ENCODE measurements at places on chromosomes 11 and 22.

DNA sequence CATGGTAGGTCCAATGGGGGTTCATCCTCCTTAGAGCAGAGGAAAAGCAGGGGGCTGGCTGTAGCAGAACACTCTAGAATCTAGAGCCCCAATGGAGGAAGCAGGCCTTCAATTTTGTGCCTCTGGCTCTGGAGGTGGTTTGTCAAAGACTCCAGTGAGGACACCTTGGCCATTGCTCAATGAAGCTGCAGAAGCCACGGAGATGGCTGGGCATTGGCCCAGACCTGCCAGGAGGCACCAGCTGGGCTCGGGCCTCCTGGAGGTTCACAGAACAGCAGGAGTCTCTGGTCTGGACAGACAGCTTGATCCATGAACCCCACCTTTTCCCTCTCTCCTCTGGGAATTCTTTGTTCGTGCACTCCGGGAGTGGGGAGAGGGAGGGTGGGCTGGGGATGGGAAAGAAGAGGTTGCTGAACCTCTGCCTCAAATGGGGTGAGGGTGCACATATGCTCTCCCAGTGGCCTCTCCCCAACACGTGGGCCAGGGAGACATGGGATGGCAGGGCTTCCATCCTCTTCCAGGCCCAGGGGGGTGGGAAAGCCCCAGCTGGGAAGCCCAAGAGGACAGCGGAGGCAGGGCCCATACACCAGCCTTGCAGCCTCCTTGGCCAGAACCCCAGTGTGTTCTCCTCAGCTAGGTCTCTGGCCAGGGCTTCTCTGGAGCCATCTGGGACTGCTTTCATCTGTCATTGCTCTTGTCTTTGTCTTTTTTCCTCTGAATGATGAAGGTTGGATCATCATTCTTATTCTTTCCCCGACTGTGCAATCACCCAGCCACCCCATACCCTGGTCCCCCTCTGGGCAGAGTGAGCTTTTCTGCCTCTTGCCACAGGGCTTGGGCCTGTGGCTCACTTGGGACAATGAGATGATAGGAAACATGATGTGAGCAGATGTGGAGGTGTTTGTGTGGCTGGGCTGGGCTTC, 1019.4 kb downstream of the BRD1 start:
- no peak for DNase-seq

- no peak for DNase-seq
Measured at GRCh38 chr22:45612940-45613339, 58.7 kb upstream of the ATXN10 start.

GRCh38 chr11:87356428-87356827, 318.7 kb downstream of the TMEM135 start:
- no peak for DNase-seq

- DNase-seq = no peak
Measured at GRCh38 chr11:111843661-111844060, 27.7 kb downstream of the ALG9 start.

- peak; percentile 48 for DNase-seq
Measured at GRCh38 chr11:35618497-35619115, 346 bp downstream of the FJX1 start.

- DNase-seq = no peak
Measured at GRCh38 chr11:47499161-47499560, 50.2 kb upstream of the RAPSN start.

GRCh38 chr11:70798296-70798695, 400.0 kb downstream of the CTTN start:
- no peak for DNase-seq

GRCh38 chr11:106286881-106287504, 209.5 kb downstream of the AASDHPPT start:
- peak; percentile 96 for DNase-seq

GRCh38 chr22:42648368-42649245, 585 bp downstream of the CYB5R3 start:
- peak; percentile 55 for DNase-seq

DNA sequence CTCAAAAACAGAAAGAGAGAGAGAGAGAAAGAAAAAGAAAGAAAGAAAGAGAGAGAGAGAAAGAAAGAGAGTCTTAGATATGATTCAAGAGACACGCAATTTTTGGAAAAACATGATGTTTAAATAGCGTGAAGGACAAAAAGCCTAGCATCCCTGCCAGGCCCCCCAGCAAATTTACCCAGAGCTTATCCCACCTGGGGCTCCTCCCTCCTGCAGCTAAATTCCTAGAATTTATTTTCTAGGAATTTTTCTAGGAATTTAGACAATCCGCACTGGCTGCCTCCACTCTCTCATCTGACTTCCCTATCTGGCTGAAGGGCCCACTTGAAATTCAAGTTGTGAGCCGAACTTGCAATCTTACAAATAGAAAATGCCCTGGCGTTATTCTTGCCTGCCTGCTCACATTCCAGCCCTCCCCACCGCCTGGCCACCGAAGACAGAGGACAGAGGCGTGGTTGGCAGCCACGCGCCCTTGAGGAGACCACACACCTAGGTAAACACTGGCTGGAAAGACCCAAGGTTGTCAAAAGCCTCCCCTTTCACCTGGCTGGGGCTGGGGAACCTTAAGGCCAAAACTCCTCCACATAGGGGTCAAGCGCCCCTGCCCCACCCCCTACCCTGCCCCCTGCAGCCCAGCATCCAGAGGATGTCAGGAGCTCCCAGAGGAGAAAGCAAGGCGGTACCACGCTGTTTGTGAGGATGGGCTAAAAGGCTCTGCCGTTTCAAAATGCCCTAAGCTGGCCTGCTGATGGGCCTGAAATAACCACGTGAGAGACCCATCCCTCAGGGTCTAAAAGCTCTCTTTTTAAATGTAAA, 42.2 kb downstream of the AHNAK start:
- DNase-seq = no peak

GRCh38 chr11:61162092-61162941, 1.1 kb upstream of the VPS37C start:
- DNase-seq = peak; percentile 78

GRCh38 chr11:3010004-3010403, 17.9 kb upstream of the NAP1L4 start:
- DNase-seq = no peak

GRCh38 chr11:48150213-48150612, 66.4 kb upstream of the OR4B1 start:
- DNase-seq = no peak

DNA sequence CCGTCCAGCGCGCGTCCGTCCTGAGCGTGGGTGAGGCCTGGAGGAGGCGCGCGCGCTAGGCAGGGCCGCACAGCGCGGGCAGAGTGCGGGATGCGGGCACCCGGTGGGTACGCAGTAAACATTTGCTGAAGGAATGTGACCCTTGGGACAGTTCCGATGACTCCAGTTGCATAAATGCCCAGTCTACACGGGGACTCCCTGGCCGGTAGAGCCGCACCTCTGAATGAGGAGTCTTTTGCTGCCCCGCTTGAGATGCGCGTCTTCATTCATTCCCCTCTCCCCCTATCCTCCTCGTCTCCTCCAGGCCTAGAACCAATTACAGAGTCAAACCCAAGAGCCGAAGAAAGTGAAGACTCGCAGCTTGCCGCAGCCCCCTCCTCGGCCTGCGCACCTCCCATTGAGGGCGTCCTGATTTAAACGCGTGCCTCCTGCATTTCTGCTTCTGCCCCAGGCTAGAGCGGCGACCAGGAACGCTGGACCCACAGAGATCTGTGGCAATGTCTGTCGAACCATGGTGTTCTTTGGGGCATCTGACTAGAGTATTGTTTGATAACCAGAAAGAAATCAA, 729 bp upstream of the CHKB start:
- peak; percentile 38 for DNase-seq

DNA sequence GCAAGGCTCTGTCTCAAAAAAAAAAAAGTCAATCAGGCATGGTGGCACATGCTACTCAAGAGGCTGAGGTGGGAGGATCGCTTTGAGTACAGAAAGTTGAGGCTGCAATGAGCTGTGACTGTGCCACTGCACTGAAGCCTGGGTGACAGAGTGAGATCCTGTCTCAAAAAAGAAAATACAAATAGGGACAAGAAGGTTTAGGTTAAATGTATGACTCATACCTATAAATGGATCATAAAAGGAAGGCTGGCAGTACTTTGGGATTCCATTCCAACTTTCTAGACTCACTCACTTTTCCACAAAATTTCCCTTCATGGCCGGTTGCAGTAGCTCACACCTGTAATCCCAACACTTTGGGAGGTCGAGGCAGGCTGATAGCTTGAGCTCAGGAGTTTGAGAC, 25.6 kb upstream of the OSBP start:
- DNase-seq = no peak

GRCh38 chr11:62574363-62575071, 826 bp upstream of the EEF1G start:
- DNase-seq = peak; percentile 81

GRCh38 chr11:34445956-34446355, 7.2 kb downstream of the CAT start:
- no peak for DNase-seq

- DNase-seq = no peak
Measured at GRCh38 chr11:61514050-61514917, 5.7 kb downstream of the LRRC10B start.

DNA sequence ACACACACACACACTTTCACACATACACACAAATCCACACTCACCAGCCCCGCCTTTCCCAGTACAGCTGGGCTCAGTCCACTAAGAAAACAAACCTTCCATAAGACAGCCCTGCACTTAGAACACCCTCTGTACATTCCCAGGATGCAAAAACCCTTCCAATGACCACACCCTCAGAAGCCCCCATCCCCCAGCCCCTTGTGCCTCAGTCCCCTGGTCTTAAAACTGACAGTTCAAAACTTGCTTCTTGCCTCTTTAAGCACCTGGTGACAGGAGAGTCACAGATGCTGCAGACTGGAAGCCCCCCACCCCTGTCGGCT, 23.0 kb downstream of the APLNR start:
- DNase-seq = peak; percentile 70

- no peak for DNase-seq
Measured at GRCh38 chr11:115161876-115162275, 342.3 kb downstream of the CADM1 start.

- no peak for DNase-seq
Measured at GRCh38 chr11:70036971-70037882, 40.9 kb upstream of the ANO1 start.

DNA sequence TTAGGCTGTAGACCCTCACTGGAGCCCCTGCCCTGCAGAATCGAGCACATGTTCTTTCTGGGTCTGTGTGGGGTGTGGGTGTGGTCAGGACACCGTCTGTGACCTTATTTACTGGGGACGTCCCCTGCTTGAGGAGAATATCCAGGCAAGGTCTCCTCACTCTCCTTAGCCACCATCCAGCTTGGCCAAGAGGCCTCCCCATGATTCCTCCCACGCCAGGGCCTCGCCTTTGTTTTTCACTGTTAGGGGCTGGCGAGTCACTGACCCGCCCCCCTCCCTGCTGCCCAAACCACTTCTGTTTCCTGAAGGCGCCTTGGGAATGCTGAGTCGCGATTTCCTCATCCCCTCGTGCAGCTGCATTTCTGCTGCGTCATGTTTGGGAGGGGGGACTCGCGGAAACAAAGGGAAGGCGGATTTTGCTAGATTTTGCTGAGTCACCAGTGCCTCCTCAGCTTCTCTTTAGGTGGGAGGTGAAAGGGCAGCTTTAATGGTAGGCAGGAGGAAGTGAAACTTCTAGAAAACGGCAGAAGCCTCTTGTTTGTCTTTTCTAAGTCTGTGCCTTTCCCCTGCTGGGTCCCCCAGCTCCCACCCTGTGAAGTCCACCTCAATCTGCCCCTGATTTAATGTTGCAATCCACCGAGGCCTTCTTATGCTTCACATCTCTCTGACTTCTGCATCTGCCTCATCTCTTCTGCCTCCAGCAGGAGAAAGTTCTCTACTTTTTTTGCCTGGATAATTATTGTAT, 4.0 kb upstream of the HMOX1 start:
- peak; percentile 91 for DNase-seq

- DNase-seq = no peak
Measured at GRCh38 chr11:104665641-104666040, 232.6 kb downstream of the CASP12 start.

- DNase-seq = no peak
Measured at GRCh38 chr11:120688163-120688562, 176.6 kb downstream of the GRIK4 start.

DNA sequence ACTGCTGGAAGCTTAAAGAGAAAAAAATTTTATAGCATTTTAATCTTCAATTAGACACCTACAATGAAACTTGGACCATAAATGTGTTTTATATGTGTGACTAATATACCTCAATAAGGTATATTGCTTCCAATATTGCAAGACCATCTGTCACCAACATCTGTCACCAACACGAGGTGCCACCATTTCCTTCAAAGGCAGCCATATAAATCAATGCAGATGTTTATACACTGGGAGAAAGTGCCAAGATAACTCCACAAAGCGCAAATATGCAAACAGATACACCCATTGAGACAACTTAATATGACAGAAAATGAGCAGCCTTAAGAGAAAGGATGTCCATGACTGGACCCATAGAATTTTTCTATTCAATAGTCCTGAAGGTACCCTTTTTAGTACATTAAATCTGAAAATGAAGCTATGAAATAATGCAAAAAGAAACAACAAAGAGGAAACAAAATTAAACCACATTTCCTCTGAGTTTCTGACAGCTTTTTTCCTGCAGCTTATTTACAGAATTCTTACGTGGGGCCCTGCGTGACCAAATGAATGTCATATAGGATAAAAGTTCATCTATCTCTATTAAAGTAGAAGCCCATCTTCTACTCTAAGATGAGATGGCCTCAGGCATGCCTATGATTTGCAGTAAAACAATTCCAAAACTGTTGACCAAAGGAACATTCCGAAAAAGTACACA, 12.5 kb downstream of the MPZL3 start:
- no peak for DNase-seq

DNA sequence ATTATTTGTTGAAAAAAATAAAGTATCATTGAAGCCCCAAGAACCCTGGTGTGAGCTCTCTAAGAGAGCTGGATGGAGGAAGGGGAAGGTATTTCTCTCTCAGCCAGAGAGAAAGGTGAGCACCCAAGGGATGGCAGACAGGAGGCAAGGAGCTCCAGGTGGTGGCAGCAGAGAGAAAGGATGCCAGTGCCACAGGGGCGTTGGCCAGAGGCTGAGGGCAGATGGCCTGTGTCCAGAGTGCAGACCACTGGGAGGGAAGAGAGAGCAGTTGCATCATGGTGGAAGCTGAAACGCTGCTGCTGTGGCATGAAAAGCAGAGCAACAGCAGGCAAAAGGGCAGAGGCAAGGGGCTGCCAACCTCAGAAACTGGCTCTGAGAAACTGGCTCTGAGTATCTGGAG, 8.5 kb downstream of the SPON1 start:
- peak; percentile 54 for DNase-seq
